NCI-H2029 (cell line): ENCODE measurements at places on chromosomes 1 and 21.

DNA sequence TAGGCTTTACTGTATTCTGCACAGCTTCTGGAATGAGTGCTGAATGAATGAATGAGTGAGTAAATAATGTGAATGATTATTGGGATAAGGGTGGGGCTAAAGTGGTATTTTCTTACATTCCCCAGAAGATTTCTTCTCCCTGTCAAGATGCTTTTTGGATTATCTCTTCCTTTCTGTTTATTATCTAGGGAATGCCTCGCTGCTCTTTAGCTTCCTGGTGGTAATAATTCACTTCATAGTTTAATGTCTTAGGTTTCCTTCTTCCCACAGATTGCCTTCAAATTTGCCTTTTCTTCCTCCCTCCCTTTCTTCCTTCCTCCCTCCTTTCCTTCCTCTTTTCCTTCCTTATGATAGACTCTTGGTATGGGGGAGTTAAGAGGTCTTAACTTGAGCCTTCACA lies 24.0 kb downstream of the DDR2 start:
- no peak for DNase-seq

GRCh38 chr1:213284626-213285025 lies 233.6 kb downstream of the RPS6KC1 start:
- DNase-seq = no peak

DNA sequence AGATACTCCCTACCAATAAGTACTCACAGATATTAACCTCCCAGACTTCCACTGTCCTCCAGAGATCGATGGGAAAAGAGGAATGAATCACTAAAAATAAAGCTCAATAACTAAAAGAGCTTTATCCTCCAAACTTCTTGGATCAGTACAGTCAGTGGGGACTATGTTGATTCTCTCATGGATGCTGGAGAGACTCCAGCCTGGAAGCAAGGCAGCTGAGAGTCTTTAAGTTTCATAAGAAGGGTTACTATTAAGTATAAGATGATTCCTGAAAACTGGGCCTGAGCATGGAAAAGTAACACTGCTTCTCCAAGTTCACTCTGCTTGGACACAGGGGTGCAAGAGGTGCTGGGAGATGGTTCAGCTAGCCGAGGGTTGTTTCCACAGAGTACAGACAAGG lies 6.2 kb upstream of the DDR2 start:
- DNase-seq = no peak

DNA sequence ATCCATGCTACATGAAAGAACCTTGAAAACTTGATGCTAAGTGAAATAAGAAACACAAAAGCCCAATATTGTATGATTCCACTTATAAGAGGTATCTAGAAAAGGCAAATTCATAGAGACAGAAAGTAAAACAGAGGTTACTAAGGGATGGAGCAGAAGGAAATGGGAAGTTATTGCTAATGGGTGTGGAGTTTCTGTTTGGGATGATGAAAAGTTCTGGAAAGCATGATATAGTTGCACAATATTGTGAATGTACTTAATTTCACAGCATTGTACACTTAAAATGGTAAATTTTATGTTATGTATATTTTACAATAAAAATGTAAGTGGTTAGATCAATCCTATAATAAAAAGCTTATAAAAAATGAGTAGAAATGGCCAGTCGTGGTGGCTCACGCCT lies 1.6 kb upstream of the NECAP2 start:
- no peak for DNase-seq

GRCh38 chr1:27520651-27521050 lies 30.7 kb upstream of the WASF2 start:
- no peak for DNase-seq

GRCh38 chr1:98661544-98662355 lies at the start of gene SNX7:
SNX7 (plus strand) TSS chr1:98661721; CDS start chr1:98661732, 11 bp downstream.
- peak; percentile 65 for DNase-seq

GRCh38 chr1:188240772-188241406 lies 1412.1 kb downstream of the PLA2G4A start:
- no peak for DNase-seq

DNA sequence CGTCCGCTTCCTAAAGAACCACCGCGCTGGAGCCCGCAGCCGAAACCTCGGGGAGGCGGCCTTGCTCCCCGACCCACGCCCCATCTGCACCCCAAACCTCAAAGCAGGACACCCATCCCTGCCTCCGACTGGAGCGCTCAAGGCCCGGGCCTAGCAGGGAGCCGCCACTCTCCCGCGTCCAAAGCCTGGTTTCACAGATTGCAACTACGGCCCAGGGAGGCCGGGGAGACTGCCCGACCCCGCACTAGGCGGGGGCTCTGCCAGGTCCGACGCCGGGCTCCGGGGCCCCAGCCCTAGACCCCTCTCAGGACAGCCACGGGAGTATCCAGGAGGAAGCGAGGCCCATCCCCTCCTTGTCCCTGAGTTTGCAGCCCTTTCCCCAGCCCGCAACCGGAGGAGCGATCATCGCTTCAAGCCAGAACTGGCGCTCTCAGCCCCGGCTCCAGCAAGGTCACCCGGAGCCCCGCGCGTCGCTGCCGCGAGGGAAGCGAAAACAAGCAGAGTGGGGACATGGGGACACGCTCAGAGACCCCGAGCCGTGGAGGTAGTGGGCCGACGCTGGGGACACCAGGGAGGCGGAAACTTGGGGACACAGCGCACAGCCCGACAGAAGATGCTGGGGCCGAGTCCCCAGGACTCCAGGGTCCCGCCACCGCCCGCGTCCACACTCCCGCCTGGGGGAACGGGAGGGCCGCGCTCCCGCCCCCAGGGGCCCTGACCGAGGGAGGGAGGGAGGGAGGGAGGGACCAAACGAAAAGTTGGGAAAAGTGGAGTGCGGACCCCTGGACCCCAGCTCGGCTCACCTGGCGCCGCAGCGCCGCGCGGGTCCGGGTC lies 433 bp downstream of the TMEM200B start:
- no peak for DNase-seq

DNA sequence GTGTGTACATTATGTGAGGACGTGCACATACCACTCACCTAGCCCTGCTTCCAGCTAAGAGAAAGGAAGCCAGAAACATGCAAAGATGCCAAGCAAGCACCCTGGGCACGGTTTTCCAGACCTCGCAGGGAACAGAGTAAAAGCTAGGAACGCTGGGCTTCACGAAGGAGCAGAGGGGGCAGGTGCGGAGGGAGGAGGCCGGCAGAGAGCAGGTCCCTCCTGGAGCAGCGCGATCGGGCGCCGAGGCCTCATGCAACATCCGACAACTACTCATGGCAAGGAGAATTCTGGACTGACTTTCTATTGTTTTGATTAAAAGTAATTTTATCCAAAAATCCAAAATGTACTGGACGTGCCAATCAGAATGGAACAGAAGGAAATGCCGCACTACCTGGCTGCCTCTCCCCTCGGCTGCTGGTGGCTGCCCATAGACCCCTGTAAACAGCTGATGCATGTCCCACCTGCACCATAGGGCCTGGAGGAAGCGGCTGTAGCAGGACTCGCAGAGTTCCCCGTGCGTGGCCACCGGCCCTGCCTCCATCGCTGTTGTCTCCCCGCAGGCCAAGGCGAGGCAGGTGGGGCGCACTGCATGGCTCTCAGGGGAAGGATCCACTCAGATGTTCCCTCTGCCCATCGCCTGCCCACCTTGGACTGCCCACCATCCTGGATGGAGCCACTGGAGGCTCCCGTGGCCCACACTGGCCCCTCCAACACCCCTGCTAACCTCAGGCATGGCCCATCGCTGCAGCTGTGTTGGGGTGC lies 93.5 kb downstream of the WDR4 start:
- no peak for DNase-seq
